ENCODE measurements at places on chromosomes 7 and 10. TPM values are rescaled to one million over a fixed set of nuclear protein-coding genes. Genes with fewer than 3 reads are reported as not detected.

ZNF746 gene
- 9.7 TPM for polyA plus RNA-seq

- DNase-seq: no peak
Measured at GRCh38 chr7:1943933-1944618, 274.0 kb downstream of the ELFN1 start.

PHKG1 gene
- 0.41 TPM for polyA plus RNA-seq

GRCh38 chr10:25820874-25821273 lies 113.2 kb upstream of the MYO3A start:
- DNase-seq: no peak

DNA sequence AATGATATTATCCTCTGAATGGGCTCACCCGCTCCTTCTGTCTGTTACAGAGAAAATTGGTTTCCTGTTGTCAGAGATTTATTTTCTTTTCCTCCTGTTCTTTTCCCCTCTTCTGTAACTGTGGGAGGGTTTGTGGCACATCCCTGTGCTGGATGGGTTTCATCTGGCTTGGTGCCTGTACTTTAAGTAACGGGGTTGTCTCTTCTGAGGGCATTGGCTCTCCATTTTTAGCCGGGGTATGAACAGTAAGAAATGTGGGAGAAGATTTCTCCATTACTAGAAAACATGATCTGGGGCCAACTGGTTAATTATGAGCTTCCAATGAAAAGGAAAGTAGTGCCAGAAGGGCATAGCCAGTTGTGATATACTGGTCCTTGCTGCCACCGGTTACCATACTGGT lies 142.6 kb downstream of the SND1 start:
- no peak for DNase-seq

DNA sequence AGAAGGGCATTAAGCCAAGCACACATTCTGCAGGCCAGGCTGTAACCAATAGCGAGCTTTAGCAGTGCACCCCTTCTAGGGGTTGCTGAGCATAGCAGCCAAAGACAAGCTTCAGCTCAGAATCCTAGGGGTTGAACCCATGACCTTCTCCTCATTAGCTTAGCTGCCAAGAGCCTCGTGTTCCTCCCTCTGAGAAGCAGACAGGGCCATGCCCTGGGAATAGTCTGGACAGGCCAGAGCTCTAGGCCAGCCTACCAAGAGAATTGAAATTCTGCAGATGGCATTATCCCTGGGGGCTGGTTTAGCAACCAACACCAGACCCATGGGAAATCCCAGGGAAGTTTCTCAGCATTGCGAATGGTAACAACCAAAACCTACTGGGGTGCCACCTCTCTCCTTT lies 77.2 kb downstream of the PLXNA4 start:
- no peak for DNase-seq

Data from GM23248 (cell line).